ENCODE measurements at places on chromosomes 3 and 15. TPM values are rescaled to one million over a fixed set of nuclear protein-coding genes. Genes with fewer than 3 reads are reported as not detected.

Gene PPP1R14D
- total RNA-seq, result not detected

Gene IGSF10
- under 0.01 TPM for total RNA-seq

Gene NANOGP8
- not detected for total RNA-seq

Gene NEK10
- total RNA-seq, result 6.6 TPM

Gene TMEM158
- 3.3 TPM for total RNA-seq

Gene MOBP
- total RNA-seq, result not detected

Gene UNC13C
- not detected for total RNA-seq

Gene MGLL
- total RNA-seq, result 23.7 TPM

Gene ISL2
- 1.3 TPM for total RNA-seq

Gene ADCY5
- 0.56 TPM for total RNA-seq

Gene REC114
- total RNA-seq, result not detected

Gene FEM1B
- total RNA-seq, result 51.4 TPM

Gene EFCC1
- total RNA-seq, result not detected

Gene SNUPN
- total RNA-seq, result 23.8 TPM

Gene SUCLG2
- total RNA-seq, result 34.6 TPM

Gene RPN1
- total RNA-seq, result 592 TPM

Gene LYZL4
- not detected for total RNA-seq

Gene SLCO2A1
- under 0.01 TPM for total RNA-seq

Gene CHRNA5
- 1.4 TPM for total RNA-seq

Gene C3orf49
- total RNA-seq, result not detected

Gene ARNT2
- 14.7 TPM for total RNA-seq
